Fibroblast of skin of abdomen (primary cell): ENCODE measurements at places on chromosomes 3 and 15.

- DNase-seq: no peak
These were observed 24.0 kb upstream of the TRH start for GRCh38 chr3:129950318-129951046.

DNA sequence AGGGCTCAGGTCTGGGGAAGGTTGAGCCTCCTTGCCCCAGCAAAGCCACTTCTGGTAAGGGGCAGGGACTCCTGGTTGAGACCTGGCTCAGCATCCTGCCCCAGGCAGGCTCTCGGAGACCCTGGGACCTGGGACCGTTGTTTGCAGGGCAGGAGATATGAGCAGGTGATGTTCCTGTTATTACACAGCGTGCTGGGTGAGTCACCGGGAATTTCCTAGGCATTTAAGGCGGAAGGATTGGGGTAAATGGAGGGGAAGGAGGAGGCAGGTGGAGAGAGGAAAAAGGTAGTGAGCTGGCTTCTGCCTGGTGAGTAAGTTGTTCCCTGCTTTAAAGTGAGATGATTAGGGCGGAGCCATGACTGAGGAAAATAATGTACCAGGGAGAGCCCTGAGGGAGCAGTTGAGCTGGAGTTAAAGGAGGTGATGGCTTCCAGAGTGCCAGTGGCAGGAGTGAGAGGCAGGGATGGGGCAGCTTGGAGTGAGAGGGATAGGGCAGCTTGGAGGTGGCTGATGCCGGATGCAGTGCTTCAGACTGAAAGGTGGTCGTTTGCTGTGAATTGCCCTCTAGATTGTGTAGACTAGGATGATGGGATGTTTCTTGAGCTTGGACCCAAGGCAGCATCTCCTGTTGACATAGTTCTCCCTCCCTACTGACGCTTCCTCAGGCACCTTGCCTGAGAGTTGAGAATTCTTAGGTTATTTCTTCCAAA, 79.4 kb downstream of the AAGAB start:
- DNase-seq: no peak

- no peak for DNase-seq
These were observed 894.2 kb downstream of the ROBO1 start for GRCh38 chr3:78873641-78874040.

GRCh38 chr3:63438826-63439371, 160.8 kb downstream of the SYNPR start:
- no peak for DNase-seq

DNA sequence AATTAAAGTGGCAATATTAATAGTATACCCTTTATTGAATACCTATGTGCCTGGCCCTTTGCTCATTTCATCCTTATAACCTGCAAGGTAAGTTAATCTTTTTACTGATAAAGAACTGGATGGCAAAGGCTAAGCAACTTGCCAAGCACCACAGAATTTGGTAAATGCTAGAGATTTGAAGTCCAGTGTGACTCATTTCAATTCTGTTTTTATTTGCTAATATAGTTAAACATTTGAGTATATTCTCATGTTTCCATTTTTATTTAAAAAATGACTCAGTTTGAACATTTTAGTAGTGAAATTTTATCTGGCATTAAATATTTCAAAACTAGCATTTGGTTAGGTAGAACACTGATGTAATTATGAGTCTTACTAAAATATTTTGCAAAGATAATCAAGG, 11.3 kb downstream of the PFN2 start:
- no peak for DNase-seq
